Right renal pelvis (tissue), 4 donors: ENCODE measurements at places on chromosomes 4 and X. TPM values are rescaled to one million over a fixed set of nuclear protein-coding genes. Genes with fewer than 3 reads are reported as not detected.

The PI4K2B gene
- 17.1 TPM for polyA plus RNA-seq

The GPR119 gene
- polyA plus RNA-seq = not detected

The SH3BP2 gene
- polyA plus RNA-seq = 37.9 TPM

The VGLL1 gene
- 6.8 TPM for polyA plus RNA-seq

The CCKAR gene
- 0.10 TPM for polyA plus RNA-seq

The XAGE2 gene
- not detected for polyA plus RNA-seq

The TRIML2 gene
- not detected for polyA plus RNA-seq

The NCAPG gene
- 29.4 TPM for polyA plus RNA-seq

The DHRSX gene
- 32.1 TPM for polyA plus RNA-seq

The AADAT gene
- 29.0 TPM for polyA plus RNA-seq

The SEL1L3 gene
- 24.5 TPM for polyA plus RNA-seq

The RRH gene
- 0.79 TPM for polyA plus RNA-seq

The CHRDL1 gene
- 13.7 TPM for polyA plus RNA-seq

The UPF3B gene
- 29.3 TPM for polyA plus RNA-seq

The ADAM29 gene
- not detected for polyA plus RNA-seq

The FGFRL1 gene
- 36.1 TPM for polyA plus RNA-seq

The TEX13B gene
- polyA plus RNA-seq = not detected

The LUZP4 gene
- polyA plus RNA-seq = not detected

The MAGED4 gene
- 26.4 TPM for polyA plus RNA-seq

The CCDC110 gene
- 2.7 TPM for polyA plus RNA-seq

The SH3BGRL gene
- polyA plus RNA-seq = 267 TPM

The TRPC5OS gene
- polyA plus RNA-seq = 0.12 TPM

The RBM46 gene
- polyA plus RNA-seq = 0.06 TPM

The TENM3 gene
- polyA plus RNA-seq = 17.8 TPM

The RHOXF2B gene
- 0.08 TPM for polyA plus RNA-seq

The GRIA2 gene
- polyA plus RNA-seq = 1.2 TPM

The ZMYM3 gene
- 65.6 TPM for polyA plus RNA-seq

The ZFX gene
- polyA plus RNA-seq = 32.6 TPM

The SHROOM3 gene
- polyA plus RNA-seq = 39.2 TPM

The FAM184B gene
- 0.41 TPM for polyA plus RNA-seq

The PTTG2 gene
- polyA plus RNA-seq = not detected

The PRPS2 gene
- polyA plus RNA-seq = 88.9 TPM

The CT45A3 gene
- not detected for polyA plus RNA-seq

The RHOXF1 gene
- 1.1 TPM for polyA plus RNA-seq

The CFI gene
- 74.9 TPM for polyA plus RNA-seq

The SLC9B1 gene
- 3.5 TPM for polyA plus RNA-seq

The PAGE2B gene
- not detected for polyA plus RNA-seq

The SYTL5 gene
- polyA plus RNA-seq = 2.6 TPM

The LGI2 gene
- 30.8 TPM for polyA plus RNA-seq

The OPRPN gene
- polyA plus RNA-seq = not detected

The MAGEC2 gene
- polyA plus RNA-seq = not detected

The PROM1 gene
- polyA plus RNA-seq = 36.6 TPM

The SHISA3 gene
- 122 TPM for polyA plus RNA-seq

The REELD1 gene
- 0.25 TPM for polyA plus RNA-seq

The CNGA1 gene
- polyA plus RNA-seq = 8.0 TPM

The DMRTC1B gene
- polyA plus RNA-seq = 3.6 TPM

The MND1 gene
- polyA plus RNA-seq = 18.4 TPM

The NXF2 gene
- polyA plus RNA-seq = 0.30 TPM

The CXCL11 gene
- 0.41 TPM for polyA plus RNA-seq

The SLC35A2 gene
- polyA plus RNA-seq = 34.2 TPM

The NAT8L gene
- 5.4 TPM for polyA plus RNA-seq

The FAM13A gene
- 34.0 TPM for polyA plus RNA-seq

The CDX4 gene
- not detected for polyA plus RNA-seq

The ETNPPL gene
- 0.14 TPM for polyA plus RNA-seq

The NLGN3 gene
- polyA plus RNA-seq = 5.0 TPM

The SSR4 gene
- polyA plus RNA-seq = 159 TPM

The MAGEC1 gene
- polyA plus RNA-seq = not detected

The MCF2 gene
- 1.2 TPM for polyA plus RNA-seq
